ENCODE measurements at places on chromosomes 1 and 21. TPM values are rescaled to one million over a fixed set of nuclear protein-coding genes. Genes with fewer than 3 reads are reported as not detected.
A peak's percentile ranks its signal among the peaks of the same experiment; 100 is the strongest.

GRCh38 chr1:65629788-65630187, 162.9 kb upstream of the PDE4B start:
- DNase-seq, result no peak

DNA sequence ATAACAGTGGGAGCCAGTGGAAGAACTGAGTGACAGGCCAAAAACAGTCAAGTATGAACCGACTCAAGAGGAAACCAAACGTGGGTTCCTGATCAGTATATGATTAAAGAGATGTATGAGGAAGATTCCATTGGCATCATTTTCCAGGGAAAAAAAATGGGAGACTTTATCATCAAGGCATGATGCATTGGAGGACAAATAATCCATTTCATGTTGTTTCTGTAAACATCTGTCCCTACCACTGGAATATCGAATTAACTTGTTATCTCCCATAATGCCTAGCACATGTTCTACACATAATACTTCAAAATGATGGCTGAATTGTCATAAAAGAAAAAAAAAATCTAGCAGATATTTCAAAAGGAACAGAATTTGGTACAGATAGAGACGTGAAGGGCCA, 13.3 kb downstream of the FOXJ3 start:
- DNase-seq, result no peak

- DNase-seq, result peak; percentile 53
Observed at GRCh38 chr1:243234978-243235647, 20.0 kb downstream of the CEP170 start.

DNA sequence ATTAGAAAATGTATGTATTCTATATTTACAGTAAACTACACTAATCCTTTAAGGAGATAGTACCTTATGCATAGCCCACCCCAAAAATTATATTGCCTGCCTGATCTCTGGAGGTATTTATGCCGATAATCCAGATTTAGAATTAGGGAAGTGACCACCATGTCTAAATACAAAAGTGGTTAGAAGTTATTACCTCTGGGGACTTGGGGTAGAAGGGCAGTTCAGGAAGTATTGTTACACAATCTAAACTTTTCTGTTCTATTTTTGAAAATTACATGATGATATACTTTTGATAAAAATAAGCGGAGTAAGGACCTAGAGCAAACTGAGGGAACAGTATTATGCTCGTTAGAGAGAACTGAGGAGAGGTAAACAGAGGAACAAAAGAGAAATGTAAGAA, 90.5 kb upstream of the ZP4 start:
- no peak for DNase-seq

- peak; percentile 82 for DNase-seq
Observed at GRCh38 chr1:15323351-15323988, 76.4 kb downstream of the FHAD1 start.

GRCh38 chr1:3292051-3292722, 162.3 kb upstream of the ARHGEF16 start:
- no peak for DNase-seq

- no peak for DNase-seq
Observed at GRCh38 chr21:28429161-28429560, 563.5 kb downstream of the LTN1 start.

DNA sequence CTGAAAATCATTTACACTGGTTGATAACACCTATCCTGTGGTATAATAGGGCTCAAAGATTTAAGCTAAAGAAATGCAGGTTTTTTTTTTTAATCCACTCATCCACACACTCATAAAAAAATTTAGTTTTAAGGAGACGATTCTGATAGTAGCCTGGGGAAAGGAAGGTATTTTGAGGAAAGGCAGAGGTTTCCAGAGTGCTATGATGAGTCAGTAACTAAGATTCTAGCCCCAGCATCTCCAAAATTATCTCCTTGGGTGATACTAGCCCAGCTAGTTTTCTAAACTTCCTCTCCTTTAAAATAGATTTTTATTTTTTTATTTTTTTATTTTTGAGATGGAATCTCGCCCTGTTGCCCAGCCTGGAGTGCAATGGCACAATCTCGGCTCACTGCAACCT, 20.7 kb downstream of the ASAP3 start:
- peak; percentile 49 for DNase-seq

DNA sequence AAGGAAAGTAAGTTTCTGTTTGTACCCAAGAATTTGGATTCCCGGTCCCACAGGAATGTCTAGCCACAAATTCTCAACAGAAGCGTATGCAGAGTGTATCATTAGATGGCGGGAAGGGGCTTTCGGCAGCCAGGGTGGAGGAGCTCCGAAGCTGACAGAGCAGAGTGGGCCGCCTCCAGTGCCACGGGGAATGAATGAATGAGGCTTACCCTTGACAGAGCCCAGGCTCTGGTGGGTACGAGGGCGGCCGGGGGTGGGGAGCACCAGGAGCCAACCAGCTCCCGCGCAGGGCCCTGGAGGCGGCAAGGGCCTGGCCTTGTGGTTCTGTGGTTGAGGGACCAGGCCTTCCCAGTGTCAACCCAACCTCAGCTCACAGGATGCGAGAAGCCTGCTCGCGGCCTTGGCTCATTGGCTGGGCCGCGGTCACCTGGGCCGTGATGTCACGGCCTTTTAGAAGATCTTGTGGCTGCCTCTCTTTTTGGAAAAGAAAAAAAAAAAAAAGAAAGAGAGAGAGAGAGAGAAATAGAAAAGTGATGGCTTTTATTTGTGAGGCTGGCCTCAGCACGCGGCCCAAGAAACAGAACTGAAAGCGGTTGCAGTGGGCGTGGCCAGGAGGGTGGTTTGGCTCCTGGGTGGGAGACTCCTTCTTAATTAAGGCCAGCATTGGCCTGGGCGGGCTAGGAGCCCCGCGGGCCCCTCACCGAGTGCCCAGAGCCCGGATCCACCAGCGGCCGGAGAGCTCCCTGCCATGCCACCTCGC, 34.9 kb upstream of the RUNX3 start:
- no peak for DNase-seq

- DNase-seq, result no peak
Observed at GRCh38 chr1:63909526-63909925, 135.7 kb downstream of the ROR1 start.

Gene PYHIN1
- total RNA-seq, result not detected
